ENCODE measurements at places on chromosomes 1 and 21.

DNA sequence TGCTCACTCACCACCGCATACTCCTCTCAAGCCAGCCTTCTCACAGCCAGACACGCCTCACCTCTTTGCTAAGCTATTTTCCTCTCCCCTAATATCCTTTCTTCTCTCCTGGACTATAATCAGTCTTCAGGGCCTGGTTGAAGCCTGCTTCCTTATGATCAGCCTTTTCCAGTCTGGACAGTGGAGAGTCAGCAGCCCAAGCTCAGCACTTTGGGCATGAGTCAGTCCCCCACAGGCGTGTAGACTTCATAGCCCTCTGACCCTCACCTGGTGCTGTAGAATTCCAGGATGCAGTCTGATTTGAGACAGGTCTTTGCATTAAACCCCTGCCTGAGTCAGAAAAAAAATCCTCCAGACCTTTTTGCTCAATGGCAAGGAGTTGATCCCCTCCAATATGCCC, 2.5 kb downstream of the HPCAL4 start:
- DNase-seq, result no peak

DNA sequence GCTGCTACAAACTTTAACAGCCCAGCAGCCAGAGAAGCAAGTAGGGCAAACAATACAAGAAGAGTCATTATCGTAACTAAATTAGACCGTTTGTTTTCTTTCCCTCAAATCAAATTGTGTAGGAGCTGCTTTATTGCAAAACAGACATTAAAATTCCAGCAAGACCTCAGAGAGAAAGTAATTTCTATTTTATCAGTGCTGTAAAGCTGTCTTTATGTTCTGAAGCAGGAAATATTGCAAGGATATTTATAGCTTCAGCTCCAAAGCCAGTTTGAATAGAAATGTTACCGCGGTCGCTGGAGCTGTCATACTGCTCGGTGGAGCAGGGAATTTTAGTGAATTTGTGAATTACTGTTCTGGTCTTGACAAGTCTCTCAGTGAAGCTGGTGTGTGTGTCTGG, 503.8 kb upstream of the PLXNA2 start:
- no peak for DNase-seq

DNA sequence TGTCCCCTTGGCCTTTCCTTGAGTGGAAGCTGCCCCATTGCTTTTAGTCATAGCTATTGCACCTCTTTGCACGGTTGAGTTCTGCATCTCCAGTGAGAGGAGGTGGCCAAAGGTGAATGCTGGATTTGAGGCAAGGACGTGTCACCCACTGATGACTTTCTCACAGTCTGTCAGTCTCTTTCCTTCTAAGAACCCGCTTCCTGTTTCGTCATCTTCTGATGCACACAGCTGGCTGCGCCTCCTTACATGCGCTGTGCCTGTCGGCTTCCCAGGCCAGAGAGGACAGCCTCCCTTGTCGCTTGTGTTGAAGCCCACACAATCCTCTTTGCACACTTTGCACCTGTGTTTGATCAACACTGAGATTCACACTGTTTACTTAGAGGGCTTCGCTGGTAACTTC, 41.8 kb upstream of the PWP2 start:
- no peak for DNase-seq

DNA sequence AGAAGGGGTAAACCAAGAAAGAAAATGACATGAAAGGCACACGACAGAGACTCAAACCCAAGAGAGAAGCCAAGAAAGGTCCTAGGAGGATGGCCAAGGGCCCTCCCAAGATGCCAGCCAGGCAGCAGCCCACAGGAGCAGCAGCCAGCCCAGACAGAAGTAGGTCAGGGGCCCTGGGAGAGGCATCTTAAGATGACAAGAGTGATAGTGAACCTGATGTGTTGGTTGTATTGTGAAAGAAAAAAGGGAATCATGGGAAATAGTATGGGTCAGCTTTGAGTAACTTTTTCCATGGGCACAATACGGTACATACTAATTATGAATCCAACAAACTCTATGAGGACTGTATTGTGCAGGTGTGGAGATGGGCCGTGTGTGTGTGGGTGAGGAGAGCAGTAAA, 3.3 kb downstream of the CCSAP start:
- DNase-seq, result no peak
